Stimulated activated CD8-positive, alpha-beta memory T cell treated with anti-CD3 and anti-CD28 coated beads, Interleukin-7, amount 100 ng/mL, for 1 hour (primary cell): ENCODE measurements at places on chromosomes 3 and 15.

DNA sequence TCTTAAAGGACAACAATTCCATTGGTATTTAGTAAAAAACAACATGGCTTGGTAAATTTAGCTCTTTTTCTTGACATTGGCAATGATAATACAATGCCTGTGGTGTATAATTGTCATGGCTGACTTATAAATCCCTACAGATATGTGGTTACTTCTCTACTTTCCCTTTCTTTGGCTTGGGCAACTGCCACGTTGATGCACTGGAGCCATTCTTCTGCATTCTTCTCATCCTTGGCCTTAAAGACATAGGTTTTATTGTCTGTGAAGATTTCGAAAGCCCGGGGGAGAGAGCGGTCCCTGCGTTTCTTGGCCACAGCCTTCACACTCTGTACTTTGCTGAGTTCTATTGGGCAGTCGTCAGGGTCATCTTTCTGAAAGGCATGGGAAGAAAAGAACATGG is 101.1 kb upstream of the CCNL1 start:
- no peak for DNase-seq

DNA sequence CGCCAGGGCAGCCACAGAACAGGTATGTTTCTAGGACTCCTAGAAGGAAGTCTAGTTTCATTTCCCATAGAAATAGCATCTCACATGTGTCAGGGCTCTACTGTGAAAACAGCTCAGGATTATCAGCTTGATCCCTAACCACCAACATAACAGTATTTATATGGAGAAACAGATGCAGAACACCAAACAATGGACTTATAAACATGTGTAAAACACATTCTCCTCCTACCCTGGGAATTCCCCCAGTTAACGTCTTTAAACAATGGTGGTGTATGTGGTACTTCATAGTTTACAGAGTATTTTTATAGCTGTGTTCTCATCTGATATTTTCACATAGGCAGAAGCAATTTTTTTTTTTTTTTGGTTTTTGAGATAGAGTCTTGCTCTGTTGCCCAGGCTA is 9.7 kb downstream of the TNFSF10 start:
- DNase-seq = no peak

DNA sequence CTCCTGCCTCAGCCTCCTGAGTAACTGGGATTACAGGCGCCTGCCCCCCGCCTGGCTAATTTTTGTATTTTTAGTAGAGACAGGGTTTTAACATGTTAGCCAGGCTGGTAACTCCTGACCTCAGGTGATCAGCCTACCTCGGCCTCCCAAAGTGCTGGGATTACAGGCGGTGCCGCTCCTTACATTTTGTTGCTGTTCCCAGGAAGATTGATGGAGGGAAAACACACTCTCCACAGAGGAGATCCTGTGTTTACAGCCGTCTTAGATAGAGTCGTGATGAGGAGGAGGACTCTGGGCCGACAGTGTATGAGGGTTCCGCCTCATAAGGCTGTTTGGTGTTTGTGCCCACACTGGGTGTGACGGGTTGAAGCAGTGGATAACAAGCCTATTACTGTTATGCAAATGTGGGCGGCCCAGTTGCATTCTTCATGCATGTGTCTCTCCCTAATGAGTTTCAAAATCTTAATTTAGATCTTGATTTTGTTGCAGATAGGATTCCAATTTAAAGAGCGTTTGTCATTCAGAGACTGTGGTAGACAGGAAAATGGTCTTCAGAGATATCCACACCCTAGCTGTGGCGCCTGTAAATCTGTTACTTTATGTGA is 60.0 kb downstream of the APBA2 start:
- DNase-seq = no peak

- DNase-seq = no peak
These were observed 141.6 kb upstream of the ARHGEF26 start for GRCh38 chr3:153979418-153980251.

GRCh38 chr3:72782521-72782920 is 65.7 kb downstream of the SHQ1 start:
- no peak for DNase-seq

- DNase-seq = no peak
These were observed 264.3 kb upstream of the DNAJC19 start for GRCh38 chr3:181253796-181254195.

DNA sequence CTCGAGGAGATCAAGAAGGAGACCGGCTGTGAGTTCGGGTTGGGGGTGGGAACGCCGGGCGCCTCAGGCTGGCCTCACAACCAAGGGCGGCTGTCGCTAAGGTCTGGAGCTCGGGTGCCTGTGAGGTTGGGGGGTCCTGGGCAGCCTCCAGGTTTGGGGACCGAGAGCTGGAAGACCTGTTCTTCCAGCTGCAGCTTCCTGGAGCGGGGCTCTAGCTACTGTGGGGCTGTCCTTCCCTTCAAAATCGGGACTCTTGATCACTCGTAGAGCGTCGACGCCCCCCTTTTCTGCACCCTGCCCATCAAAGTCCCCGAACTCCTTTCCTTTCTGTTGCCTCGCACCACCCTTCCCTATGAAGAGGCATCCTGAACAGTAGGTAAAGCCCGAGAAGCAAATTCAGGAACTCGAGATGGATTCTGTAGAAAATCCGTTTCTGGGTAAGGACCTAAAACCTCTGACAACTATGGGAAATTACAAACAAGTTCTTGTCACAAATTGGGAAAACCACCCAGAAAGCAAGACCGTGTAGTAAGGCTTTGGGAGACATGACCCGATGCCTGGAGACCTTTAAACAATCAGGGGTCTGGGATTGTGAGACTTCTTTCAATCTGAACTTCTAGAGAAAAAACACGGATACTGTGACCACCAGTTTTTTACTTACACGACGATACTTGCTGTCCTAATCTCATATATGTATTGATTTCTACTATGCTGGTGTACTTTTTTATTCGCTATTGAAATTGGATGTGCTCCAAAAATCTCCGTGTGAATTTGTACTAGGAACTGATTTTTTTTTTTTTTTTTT is 556 bp downstream of the CHP1 start:
- no peak for DNase-seq

- DNase-seq = no peak
These were observed 5.0 kb upstream of the PAQR9 start for GRCh38 chr3:142968319-142969025.

GRCh38 chr3:12922306-12922705 is 80.9 kb upstream of the RPL32 start:
- no peak for DNase-seq

- no peak for DNase-seq
These were observed 9.2 kb upstream of the SLC6A1 start for GRCh38 chr3:10983219-10983916.

- no peak for DNase-seq
These were observed 79.8 kb upstream of the FNDC3B start for GRCh38 chr3:171959532-171960089.

GRCh38 chr3:186964071-186964470 is 33.7 kb downstream of the ST6GAL1 start:
- DNase-seq = no peak

DNA sequence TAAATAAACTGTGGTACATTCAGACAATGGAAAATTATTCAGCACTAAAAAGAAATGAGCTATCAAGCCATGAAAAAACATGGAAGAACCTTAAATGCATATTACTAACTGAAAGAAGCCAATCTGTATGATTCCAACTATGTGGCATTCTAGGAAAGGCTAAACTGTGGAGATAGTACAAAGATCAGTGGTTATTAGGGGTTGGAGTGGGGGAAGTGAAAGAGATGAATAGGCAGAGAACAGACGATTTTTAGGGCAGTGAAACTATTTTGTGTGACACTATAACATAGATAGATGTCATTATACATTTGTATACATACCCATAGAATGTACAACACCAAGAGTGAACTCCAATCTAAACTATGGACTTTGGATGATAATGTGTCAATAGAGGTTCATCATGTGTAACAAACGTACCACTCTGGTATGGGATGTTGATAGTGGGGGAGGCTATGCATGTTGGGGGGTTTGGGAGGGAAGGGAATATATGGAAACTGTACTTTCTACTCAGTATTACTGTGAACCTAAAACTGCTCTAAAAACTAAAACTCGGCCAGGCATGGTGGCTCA is 29.0 kb downstream of the RAB27A start:
- DNase-seq = no peak

DNA sequence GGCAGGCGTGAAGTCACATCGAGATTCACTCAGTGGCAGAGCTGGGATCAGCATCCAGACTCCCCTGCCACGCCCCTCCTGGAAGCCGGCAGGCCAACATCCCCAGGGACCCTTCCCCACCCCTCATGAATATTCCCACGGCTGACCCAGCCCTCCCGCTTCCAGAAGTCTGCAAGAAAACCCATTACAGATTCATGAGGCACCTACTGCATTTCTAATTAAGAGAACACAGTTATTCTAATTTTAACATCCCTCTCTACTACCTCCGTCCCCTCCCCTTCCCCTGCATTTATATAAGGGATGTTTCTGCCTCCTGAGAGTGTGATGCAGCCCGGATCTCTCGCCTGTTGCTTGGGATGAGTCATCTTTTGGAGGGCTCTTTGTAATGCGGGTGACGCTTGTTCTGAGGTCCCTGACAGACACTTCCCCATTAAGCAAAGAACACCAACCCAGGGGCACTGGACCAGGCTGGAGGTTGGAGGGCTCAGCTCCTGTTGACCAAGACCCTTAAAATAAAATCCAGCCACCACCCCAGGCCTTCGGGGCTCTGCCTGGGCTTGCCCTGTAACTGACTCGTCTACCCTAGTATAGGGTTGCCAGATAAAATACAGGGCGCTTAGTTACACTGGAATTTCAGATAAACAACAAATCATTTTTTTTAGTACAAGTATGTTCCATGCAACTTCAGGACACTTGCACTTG is 118.7 kb downstream of the NUP210 start:
- no peak for DNase-seq
